ENCODE measurements at places on chromosomes 1 and 21.

DNA sequence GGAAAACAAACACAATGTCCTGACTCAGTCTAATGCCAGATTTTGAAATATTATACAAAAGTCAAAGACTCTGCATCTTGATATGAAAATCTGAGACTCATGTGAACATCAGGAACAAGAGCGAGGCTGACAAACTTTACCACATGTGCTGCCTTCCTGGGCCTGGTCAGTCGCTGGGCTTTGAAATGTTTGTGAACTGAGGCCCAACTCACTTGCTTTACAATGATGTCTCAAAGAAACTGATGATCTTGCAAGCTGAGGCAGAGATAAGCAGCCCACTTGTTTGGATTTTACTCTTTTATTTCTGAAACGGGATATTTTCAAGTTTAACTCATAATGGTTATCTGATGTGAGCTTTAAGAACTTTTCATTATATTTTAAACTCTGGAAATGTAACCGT, 2.1 kb downstream of the BCAR3 start:
- no peak for DNase-seq

DNA sequence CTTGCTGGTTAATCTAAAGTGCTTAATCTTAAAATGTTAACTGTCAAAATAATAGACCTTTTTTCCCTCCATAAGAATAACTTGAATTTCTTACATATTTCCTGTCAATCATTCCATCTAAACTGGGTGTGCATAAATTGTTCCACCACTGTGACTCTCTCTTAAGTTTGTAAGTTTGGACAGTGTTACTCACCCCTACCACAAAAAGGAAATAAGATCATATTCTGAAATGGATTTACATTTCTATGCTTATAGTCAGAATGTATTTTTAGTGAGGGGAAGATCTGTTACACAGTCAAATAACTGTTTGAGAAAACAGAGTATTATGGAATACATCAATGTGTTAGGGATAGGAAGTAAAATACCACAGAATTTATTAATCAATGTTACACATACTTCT, 109.6 kb upstream of the DPYD start:
- no peak for DNase-seq

GRCh38 chr1:26177182-26177684, at the start of gene CNKSR1:
TSS of gene CNKSR1 (plus strand) at chr1:26177491. CDS start at chr1:26177548, 57 bp downstream.
- DNase-seq = no peak

GRCh38 chr1:30754684-30755171, 2.8 kb downstream of the LAPTM5 start:
- no peak for DNase-seq

- no peak for DNase-seq
Measured at GRCh38 chr1:27824411-27824810, 6.2 kb upstream of the PPP1R8 start.

DNA sequence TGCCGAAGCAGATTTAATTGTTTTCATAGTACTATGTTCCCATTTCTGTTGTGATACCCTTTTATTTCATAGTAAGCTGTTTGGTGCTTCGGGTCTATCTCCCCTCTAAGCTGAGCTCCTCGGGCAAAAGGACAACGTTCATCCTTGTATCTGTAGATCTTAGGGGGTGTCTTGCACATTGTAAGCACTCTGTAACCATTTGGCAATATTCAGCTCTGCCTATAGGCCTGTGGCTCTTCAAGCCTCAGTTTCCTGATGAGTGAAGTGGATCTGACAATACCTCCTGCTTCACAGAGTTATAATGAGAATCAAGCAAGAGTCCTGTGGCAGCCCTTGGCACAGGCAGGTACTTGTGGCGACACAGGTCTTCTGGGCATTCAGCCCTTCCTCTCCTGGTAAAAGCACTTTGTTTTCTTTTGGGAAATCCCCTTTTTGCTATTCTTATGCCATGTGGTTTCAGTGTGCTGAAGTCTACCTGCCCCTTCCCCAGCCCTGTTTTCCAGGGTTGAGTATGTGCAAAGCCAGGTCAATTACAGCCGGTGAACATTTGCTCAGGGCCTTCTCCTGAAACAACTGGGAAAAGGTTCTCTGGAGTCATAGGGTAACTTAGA, 8.5 kb upstream of the EXO1 start:
- DNase-seq = no peak

DNA sequence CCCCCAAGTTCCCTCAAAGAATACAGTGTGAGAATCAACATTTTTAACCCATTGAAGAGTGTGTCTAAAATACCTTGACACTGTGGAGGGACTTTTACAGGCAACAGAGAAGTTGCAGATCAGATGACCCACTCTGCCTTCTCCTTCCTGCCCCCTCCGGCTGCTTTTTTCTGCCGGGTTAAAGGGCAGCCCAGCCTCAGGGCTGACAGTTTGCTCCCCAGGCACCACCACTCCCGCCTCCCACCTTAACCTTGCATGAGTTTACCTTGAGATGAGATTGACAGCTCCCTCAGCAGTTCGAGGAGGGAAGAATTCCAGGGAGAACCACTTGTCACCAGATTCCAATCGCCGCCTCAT, 3.2 kb downstream of the MTHFR start:
- no peak for DNase-seq

DNA sequence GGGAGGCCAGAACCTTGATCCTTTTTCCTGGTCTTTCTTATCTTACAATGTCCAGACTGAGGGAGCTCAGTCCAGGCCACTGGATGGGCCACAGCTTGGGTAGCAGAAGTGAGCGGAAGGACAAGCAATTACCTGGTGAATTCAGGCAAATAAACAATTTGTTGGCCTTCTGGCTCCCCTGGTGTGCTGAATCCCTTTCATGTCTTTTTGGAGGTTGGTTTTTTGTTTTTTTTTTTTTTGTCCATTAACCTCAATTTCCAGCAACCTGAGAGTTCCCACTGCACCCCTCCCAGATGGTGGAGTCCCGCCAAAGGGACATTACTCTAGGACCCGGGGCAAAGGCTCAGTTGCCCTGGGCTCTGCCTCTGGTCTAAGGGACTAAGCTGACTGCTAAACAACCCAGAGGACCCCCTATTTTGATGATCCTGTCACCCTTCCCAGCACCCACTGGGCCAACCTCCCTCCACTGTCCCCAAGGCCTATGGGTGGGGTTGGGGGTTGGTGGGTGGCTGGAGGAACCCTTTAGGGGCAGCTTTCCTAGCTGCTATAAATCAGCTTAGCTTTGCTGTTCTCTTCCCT, 85.5 kb downstream of the KCND3 start:
- DNase-seq = no peak

DNA sequence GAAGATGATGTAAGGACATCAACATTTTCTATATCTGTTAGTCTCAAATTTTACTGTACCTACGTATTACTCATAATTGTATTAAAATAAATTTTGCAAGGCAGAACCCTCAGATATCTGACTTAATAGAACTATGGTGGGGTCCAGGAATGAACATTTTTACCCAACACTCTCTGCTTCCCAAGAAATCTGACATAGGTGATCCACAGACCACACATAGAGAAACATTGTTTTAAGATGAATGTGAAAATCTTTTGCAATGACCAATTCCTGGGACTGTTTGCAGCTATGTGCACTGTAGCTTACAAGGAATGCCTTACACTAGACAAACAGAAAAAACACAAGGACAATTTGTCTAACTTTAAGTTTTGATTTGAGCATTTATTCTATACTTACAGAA, 645.6 kb upstream of the ADGRL2 start:
- no peak for DNase-seq

DNA sequence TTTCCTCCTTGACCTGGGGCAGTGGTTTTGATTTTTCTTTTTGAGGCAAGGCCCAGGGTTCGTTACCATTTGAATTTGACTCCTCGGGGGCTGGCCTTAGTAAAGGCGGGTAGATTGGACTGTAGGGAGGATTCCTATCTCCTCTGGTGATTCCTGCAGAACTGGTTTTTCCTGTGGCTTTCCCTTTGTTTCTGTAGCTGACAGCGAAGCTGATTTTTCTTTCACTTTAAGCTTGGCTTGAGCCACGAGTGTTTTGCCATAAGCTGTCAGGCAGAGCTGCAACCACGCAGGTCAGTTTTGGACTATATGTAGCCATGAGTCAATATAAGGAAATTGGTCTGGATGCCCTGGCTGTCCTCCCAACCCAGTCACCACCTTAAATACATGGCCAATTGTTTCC, 28.7 kb upstream of the KCNJ15 start:
- DNase-seq = no peak

GRCh38 chr21:18601146-18601545, 197.6 kb upstream of the TMPRSS15 start:
- DNase-seq = no peak

DNA sequence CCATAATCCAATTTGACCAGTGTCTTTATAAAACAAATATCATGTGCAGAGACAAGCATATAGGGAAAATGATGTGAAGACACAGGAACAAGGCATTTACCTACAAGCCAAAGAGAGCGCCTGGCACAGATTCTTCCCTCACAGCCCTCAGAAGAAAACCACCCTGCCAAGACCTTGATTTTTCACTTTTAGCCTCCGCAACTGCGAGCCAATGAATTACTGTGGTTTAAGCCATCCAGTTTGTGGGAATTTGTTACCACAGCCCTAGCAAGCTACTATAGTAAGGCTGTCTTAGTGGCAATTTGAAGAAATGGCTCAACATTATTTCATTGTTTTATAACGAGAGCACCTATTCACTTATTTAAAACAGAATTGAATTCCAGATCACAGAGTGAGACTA, 85.7 kb upstream of the CCDC190 start:
- no peak for DNase-seq

- no peak for DNase-seq
Measured at GRCh38 chr1:21335750-21336224, 45.5 kb upstream of the ECE1 start.

DNA sequence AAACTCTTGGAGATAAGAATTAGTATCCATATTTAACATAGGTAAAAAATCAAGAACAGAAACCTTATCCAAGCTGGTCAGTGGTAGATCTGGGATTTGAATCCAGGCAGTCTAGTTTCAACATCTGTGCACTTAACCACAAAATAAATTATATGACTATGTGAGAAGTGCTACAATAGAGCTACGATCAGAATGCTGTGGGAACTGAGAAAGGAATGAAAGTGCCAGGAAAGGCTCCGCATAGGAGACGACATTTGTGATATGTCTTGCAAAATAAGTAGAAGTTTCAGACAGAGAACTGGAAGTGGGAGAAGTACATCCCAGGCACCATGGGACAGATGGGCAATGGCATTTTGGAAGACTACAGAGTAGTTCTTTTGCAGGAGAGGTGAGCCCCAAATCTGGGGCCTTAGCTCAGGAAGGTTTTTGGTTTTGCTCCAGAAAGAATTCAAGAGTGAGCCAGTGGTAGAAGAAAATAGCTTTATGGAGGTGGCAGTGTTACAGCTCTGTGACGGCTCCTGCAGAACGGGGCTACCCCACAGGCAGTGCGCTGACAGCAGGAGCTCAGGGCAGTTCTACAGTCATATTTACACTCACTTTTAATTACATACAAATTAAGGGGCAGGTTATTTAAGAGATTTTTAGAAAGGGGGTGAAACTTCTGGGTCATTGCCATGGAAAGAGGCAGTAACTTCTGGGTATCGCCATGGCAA, 25.5 kb upstream of the GJA5 start:
- no peak for DNase-seq

DNA sequence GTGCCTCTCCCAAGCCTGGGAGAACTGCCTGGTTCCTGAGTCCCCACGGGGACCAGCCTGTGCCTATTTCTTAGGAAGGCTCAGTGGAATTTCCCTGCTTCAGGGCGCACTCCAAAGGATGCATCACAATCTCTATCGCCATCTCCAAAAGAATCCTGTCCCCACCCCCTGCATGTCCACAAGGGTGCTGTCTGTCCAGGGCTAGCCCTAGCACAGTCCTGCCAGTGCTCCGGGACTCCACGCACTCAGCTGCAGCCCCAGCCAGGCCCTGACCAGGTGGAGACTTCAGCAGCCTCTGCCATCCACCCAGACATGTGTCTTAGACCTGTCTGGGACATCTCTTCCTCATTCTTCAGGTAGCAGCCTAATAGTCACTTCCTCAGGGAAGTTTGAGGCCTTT, 199.7 kb downstream of the GRIK3 start:
- no peak for DNase-seq

DNA sequence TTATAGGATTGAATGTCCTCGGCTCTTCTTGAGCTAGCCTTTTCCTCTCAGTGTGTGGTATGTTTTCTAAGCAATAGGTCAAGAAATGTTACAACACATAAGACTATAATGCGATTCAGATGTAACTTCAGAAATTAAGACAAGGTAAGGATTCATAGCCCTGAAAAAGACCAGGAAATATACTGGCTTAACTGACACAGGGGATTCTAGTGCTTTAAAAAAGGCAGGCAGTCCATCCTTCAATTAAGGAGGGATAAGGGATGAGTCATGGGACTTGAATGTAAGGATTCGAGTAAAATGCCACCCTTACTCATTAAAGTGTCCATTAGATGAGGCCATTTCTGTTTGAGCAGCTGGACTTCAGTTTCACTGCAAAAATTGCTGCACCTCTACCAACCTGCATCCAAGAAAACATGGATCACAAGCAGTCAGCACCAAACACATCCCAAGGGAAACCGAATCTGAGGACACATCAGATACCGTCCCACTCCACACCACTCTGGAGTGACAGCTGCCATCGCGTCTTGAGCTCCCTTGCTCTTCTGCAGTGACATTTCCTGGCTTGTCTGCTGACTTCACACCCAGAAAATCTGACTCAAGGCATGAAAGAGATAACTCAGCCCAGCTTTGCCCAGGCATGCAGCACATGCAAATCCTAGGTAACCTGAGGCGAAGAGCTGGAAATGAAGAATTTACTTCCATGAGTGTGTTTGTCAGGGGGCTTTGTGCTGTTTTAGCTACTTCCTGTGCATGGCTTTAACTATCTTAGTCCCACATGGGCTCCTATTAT, 37.8 kb downstream of the NGF start:
- no peak for DNase-seq

DNA sequence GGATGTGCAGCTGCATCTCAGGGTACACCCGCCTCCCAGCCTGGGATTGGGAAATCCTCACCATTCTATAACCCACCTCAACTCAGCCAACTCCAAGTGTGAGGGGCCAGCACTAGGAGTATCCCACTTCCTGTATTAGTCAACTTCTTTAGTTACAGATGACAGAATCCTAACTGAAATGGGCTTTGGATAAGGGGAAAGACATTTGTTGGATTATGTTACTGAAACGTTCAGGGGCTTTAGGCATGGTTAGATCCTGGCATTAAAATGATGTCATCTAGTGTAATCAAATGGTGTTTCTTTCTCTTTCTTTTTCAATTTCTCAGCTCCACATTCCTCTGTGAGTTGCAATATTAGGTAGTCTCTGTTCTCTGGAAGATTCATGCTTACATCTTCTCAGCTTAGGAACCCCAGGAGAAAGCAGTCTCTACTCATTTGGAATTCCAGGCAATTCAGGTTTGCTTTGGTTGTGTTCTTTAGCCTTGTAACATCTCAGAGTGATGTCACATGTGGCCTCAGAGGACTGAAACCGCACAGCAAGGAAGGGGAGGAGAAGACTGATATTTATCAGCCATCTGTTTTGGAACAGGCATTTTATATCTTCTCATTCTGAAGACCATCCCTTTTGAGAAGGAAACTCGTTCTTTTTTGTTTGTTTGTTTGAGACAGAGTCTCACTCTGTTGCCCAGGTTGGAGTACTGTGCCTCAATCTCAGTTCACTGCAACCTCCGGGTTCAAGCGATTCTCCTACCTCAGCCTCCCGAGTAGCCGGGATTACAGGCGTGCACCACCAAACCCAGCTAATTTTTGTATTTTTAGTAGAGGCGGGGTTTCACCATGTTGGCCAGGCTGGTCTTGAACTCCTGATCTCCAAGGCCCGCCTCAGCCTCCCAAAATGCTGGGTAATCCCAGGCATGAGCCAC, 18.9 kb upstream of the TMEM54 start:
- no peak for DNase-seq
